Activated CD8-positive, alpha-beta memory T cell treated with anti-CD3 and anti-CD28 coated beads for 1 hour (primary cell): ENCODE measurements at places on chromosomes 3 and 15.

- DNase-seq = no peak
These were observed 49.9 kb downstream of the ALDH1A2 start for GRCh38 chr15:58015565-58015964.

DNA sequence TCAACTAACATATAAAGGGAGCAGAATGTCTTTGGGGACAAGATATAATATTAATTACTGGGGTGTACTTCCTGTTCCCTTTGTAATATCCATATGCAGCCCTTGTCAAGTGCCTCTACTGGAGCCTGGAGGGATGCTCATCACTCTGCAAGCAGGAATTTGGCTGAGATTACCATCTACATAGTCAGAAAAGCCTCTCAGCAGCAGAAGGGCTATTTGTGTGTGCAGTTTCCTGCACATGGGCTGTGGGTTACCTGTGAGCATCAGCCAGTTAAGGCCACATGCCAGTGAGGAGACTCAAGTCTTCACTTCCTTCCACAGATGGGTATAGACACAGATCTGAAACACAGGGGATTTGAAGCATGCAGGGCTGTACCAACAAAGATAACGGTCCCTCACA lies 278.1 kb upstream of the PLSCR5 start:
- DNase-seq = no peak

DNA sequence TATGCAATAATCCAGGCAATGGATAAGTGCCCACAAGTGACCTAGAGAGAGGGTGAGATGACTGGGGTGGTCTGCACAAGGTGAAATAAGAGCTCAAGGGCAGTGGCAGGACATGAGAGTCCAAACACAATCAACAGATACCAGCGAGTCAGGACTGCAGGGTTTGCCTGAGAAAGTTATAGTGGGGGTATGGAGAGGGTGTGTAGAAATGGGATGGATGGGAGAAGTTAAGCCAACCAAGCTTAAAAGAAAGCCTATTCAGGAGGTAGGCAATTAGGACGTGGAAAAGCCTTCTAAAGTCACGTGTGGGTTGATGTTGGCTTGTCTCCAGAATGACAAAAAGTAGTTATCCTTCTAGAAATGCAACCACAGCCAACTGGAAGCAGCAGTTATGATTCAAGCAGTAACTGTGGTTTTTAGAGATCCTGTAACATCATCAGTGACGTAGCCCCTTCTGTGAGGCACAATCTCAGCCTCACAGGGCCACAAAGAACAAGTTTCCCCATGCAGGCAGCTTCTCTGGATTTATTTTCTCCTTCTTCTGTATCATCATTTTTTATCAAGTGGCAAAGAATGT lies 56.1 kb downstream of the FAM174B start:
- DNase-seq = no peak

GRCh38 chr15:29143909-29144635 lies 125.5 kb downstream of the NSMCE3 start:
- no peak for DNase-seq

- no peak for DNase-seq
These were observed 30.8 kb downstream of the PCCB start for GRCh38 chr3:136280961-136281360.

- no peak for DNase-seq
These were observed 317.8 kb upstream of the AGTR1 start for GRCh38 chr3:148379763-148380382.

DNA sequence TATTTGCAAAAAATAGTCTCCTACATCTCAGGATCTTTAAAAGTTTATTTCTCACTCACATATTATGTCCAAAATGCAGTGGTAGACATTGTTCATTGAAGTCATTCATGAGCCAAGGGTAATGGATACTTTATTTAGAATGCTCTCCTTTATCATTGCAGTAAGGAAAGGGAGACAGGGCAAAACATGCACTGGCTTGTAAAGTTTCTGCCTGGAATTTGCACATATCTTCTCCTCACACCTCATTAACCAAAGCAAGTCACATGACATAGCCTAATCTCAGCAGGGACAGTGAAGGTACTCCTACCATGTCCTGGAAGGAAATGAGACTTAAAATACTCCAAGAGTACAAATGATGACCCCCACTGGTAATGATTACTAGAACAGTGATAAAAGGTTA lies 333.7 kb upstream of the EPHA3 start:
- no peak for DNase-seq

DNA sequence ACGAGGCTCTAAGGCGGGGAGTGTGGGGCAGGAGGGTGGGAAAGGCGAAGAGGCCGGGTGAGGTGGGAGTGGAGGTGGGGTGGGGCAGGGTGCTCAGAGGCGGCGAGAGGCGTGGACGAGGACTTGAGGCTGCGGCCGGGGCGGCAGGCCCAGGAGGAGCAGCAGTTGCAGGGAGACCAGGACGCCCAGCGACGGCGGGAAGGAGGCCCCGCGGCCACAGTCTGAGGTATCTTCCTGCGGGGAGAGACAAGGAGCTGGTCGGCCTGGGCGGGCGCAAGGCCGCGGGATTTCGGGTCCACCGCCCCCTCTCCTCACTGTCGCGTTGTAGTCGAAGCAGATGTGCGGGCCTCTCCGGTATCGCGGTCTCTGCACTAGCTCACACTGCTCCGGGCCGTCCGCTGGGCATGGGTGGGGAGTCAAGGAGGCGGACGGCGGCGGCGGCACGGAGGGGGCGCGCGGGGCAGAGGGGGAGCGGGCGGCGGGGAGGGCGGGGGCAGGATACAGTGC lies 5.3 kb upstream of the TMEM115 start:
- no peak for DNase-seq

- DNase-seq = no peak
These were observed 58.3 kb downstream of the TASOR start for GRCh38 chr3:56624725-56625124.

DNA sequence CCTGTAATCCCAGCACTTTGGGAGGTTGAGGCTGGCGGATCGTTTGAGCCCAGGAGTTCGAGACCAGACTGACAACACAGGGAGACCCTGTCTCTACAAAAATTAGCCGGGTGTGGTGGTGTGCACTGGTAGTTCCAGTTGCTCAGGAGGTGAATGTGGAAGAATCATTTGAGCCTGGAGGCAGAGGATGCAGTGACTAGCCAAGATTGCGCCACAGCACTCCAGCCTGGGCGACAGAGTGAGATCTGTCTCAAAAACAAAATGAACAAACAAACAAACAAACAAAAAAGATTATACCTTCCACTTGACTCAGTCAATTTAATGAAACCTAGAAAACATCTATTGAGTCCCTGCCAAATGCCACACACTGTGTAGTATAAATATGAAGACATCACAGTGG lies 30.5 kb upstream of the PHLDB2 start:
- no peak for DNase-seq

- DNase-seq = no peak
These were observed 3.3 kb upstream of the P2RY12 start for GRCh38 chr3:151387842-151388241.

DNA sequence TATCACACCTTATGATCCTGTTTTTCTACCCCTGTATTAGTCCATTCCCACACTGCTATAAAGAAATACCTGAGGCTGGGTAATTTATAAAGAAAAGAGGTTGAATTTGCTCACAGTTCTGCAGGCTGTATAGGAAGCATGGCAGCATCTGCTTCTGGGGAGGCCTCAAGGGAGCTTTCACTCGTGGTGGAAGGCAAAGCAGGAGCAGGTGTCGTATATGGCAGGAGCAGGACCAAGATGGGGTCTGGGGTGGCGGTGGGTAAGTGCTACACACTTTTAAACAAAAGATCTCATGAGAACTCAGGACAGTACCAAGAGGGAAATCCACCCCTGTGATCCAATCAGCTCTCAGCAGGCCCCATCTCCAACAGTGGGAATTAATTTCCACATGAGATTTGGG lies 15.4 kb upstream of the SCAP start:
- no peak for DNase-seq

DNA sequence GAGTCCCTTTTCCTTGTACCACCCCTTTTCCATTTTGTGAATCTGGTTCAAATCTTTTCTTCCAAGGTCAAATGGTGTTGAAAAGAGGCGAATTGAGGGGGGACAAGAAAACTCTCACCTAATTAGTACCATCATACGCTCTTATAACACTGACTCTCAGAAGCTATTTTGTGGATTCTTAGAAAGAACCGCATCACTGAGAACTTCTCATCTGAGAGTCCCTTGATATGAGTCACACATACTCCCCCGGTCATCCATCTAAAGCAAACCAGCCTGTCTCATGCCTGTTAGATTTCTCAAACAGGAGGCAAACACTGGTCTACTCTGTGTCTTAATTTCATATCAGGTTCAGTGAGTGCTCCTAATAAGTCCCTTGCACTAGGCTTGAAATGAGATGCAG lies 76.5 kb upstream of the SPRED1 start:
- DNase-seq = no peak

DNA sequence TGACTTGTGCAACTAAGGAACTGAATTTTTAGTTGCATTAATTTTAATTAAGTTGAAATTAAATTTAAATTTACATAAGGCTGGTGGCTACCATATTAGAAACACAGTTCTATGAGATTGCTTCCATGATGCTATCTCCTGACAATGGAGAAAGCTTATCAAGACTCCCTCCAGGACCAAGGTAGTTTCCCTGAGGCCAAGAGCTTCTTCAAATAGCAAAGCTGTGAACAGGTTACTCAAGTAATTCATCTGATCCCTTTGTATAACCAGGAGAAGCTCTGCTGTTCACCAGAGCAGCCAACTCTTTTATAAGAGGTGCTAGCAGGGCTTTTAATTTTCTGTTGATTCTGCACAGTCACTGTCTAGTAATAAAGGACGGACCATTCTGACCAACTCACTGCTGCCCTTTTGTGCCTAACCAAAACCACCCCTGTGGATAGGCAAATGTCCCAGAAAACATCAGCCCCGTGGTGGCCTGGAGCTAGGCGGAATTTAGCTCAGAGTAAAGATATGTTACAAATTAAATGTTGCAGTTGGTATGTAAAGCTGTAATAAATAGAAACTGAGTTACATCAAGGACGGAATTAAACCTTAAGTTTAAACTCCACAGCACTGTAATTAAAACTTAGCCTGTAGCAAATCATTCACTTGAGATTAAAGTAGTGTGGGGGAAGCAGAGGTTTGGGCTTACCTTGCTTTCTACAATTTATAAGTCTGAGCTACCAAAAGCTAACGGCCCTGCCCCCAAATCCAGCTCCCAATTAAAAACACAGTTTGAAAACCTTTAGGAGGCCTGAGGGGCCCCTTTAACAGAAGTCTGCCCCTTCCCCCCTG lies 55.6 kb upstream of the LRTM1 start:
- DNase-seq = no peak

GRCh38 chr3:106386050-106386449 lies 517.2 kb upstream of the CBLB start:
- DNase-seq = no peak

GRCh38 chr3:27625864-27626263 lies 96.3 kb downstream of the EOMES start:
- no peak for DNase-seq

DNA sequence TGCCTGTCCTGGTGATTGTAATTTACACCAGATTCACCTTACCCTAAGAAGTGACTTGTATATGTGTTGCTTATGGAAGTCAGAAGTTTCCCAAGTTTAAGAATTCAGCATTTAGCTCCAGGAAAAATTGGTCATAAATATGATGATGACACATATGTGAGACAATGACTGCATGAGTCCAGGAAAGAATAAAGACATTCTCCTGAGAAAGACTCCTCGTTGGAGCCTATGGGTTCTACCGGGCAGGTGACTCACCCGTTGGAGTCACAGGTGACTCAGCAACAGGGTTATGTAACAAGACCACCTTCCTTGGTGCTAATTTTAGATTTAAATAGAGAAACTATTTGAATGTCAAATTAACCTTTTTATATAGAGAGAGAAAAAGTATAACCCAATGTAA lies 662.4 kb downstream of the FHIT start:
- DNase-seq = no peak

DNA sequence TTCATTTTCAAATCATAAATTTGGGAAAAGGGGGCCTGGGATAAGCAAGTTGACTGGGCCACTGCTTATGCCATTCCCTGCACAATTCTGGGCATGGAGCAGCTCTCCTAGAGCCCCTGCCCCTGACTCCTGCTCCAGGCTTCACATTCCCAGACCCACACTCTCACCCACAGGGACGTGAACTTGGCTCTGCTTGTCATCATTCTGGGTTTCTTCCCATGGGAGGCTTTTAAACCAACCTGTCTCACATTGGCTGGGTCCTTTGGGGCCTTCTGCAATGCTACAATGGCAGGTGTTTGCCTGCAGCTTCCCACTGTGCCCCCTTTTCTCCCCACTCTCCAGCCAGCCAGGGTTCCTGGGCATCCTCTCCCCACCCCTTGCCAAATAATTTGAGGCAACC lies 49.1 kb downstream of the CYP19A1 start:
- DNase-seq = no peak

GRCh38 chr3:126100634-126101301 lies 16.8 kb upstream of the SLC41A3 start:
- DNase-seq = no peak

DNA sequence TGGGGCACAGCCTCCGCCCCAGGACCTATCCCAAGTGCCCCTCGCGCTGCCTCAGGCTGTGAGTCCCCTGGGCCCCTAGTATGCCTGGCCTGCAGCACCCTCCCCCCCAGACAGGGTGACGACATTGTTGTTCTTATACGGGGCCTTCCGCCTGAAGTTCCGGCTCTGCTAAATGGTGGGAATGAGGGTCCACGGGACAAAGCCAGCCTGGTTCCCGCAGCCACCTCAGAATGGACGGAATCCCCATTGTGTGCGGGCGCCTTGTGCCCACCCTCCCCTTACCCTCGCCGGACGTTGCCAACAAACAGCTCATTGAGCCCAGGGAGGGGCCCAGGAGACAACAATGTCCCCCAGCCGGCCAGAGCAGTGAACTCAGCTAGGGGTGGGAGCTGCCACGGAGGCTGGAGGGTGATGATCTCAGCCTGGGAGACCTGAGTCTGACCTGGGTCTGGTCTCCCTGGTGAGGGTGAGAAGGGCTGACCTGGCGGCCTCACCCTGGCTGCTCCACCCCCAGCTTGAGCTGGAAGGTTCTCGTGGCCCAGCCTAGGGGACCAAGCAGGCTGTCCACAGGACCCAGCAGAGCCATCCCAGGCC lies 10.2 kb upstream of the DLL4 start:
- DNase-seq = no peak

- DNase-seq = no peak
These were observed 750.6 kb downstream of the AGBL1 start for GRCh38 chr15:86830304-86830703.

- no peak for DNase-seq
These were observed 1.3 kb downstream of the ST3GAL6 start for GRCh38 chr3:98764472-98764884.

DNA sequence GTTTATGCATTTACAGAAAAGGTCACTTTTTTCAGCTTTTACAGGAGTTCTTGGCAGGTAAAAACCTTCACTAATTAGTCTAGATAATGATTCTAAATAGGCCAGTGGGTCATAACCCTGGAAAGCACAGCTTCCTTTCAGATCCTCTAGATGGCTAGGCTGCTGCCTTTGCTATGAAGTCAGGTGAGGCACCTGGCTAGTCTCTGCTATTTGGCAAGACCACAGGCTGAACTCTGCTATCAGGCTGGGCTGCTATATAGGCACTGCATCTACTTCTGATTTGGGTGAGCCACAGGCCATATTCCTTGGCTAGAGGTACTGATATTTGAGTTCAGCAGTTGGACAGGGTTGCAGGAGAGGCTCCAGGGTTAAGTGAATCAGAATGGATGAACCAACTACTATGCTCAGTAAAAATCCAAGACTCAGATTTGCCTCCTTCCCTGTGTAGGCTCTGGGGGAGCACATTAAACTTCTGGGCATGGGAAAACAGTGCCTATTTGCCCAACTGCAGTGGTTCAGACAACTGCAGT lies 665.7 kb upstream of the TBL1XR1 start:
- DNase-seq = no peak
